ENCODE measurements at places on chromosomes 12 and 14.
A peak's percentile ranks its signal among the peaks of the same experiment; 100 is the strongest.

- DNase-seq, result no peak
Measured at GRCh38 chr12:68557011-68557730, 53.5 kb upstream of the RAP1B start.

DNA sequence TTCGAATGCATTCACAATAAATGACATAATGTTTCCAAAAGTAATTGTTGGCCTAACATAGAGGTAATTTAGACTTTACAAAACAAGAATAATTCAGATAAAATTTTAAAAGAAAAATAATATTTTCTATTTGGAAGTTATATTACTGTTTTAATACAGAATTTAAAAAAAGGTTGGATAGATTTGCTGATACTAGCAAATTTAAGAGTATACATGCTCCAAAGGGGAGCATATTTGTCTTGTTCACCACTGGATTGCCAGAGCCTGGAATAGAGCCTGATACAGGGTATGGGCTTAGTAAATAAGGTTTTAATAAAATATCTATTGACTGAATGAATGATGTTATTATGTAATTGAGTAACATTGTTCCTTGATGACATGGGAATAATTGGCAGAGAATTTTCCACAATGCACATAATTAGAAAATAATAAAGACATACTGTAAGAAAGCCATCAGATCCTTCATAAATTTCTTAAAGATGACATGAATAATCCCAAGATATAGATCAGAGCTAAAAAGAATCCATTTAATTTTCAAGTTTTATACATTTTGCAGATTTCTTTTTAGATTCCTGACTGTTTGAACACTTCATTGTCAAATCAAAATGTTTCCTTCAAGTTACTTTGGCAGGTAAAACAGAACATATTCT lies 305.3 kb downstream of the SLC6A15 start:
- DNase-seq, result no peak

DNA sequence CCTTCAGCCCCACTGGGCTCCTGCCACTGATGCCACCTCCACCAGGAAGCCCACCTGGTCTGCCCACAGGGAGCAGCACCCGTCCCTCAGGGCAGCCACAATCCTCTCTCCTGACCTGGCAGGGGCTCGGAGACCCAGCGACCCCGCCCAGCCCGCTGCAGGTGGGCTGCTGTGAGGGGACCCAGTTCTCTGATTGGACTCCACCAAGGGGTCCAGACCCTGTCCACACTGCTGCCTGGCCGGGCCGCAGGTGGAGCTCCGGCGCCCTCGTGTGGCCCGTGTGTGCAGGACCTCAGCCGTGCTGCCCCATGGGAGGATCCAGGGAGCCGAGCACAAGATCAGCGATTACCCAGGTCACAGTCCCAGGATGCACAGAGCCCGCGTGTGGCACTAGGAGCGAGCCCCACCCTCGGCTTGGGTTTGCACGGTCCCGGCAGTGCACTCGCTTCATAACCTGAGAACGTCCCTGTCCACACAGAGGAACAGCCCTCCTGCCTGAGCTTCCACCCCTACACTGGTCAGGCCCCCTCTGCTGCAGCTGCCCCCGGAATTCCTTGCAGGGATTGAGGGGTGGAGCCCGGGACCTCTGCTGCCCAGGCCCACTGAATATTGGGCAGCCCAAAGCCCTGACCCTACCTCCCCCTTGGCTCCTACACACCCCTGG lies 35.4 kb upstream of the TMEM179 start:
- peak; percentile 81 for DNase-seq

DNA sequence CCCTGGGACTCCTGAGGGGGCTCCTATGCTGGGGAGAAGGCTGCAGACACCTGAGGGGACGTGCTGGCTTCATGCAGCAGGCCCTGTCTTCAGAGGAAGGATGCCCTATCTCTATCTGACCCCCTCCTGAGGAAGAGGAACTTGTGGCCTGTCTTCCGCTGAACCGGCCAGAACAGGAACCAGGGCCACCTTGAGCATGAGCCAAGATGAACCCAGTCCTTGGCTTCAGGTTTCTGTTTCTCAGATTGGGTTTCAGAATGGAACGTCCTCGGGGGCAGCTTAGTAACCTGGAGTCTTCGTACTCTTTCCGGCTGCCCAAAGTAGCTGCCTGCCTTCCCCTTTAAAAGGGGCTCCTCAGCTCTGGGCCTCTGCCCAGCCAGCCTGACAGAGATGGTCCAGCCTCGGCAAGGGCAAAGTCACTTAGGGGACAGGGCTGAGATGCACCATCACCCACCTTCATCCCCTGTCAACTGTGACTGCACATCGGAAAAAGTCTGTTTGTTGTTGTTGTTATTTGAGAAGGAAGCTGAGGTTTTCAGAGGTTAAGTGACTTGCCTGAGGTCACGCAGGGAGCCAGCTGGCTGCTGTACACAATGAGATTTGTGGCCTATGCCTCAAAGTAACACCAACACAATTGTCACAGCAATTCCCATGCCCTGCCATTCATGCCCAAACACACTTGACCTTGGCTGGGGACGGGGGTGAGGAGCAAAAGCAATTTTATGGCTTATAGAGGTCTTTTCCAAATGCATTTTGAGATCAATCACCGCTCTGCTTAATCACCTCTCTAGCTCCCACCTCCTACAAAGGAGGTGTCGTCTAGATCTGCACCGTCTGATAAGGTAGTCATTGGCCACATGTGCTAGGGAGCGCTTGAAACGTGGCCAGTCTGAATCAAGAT lies 13.4 kb downstream of the ASB2 start:
- DNase-seq, result no peak

DNA sequence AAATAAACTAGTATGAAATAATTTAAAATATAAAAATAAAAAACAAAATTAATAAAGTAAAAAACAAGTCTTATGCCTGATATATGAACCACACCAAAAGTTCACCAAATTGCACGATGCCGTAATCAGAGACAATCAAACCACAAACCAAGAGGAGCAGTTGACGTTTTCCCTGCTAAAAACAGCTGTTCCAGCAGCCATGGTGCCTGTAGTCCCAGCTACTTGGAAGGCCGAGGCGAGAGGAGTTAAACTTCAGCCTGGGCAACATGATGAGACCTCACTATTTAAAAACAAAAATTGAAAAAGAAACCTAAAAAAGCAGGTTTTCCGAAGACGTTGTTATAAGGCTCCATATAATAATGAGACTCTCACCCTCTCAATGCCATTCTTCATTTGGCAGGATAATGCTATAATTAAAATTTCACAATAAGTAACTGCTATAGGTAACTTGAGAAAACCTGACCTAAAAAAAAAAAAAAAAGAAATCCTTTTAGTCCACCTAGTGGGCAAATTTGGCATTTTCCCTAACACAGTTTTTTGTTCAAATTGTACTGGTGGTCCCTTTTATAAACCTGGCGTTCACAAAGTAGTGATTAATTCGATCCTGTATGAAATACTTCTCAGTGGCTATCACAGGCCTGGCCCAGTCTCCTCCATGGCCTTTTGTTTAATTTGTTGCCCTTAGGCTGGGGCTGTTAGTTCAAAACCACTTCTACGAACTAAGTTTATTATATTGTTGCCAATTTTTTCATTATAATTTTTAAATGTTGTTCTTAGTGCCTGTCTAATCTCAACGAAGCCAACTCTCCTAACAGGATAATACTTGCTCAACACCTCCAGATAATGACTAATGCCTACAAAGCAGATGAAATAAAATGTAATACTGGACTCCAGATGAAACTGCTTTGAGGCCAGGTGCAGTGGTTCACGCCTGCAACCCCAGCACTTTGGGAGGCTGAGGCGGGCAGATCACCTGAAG lies 62.1 kb downstream of the TNFAIP2 start:
- DNase-seq, result peak; percentile 44

DNA sequence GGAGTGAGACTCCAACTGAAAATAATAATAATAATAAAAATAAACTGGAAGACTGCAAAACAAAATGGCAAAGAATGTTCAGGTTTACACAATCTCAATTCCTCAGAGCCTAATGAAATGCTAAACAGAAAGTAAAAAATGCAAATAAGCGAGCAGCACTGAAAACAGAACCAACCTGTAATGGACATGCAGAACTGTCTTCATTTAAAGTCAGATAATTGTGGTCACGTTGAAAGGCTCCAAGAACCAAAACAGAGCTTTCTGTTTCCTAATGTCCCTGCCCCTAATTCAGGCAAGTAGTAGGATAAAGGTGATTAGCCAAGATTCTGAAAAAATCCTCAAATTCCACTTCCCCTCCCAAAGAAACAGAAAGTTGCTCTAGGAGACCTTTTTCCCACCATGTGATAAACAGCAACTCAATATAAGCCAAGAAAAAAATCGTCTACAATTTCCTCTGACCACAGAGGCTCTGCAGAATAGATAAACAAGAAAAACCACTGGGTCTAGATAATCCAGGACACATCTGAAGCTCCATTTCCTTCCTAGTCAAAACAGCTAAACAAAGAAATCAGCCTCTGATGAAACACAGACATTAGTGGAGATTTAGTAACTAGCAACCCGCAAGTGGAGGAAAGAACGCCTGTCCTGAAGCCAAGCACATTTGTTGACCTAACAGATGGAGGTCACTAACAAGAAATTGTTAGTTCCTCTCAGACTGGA lies 3.0 kb downstream of the MIS18BP1 start:
- DNase-seq, result no peak

- DNase-seq, result no peak
Measured at GRCh38 chr12:50338920-50339645, 55.8 kb upstream of the LIMA1 start.

DNA sequence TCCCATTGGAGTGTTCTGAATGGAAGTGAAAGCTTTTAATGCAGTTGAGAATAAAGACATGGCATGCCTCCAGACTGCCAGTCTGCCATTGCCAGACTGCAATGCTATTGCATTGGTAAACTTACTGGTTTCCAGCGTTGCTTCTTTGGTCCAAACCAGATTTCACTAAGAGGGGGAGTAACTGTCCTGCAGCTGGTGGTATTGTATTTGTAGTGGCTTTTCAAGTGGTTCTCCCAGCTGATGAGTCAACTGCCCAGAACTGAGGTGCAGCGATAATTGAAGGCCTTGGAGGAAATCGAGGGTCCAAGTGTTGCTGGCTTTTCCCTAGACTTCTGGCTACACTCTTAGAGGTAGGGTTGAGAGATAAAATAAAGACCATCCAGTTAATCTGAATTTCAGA lies 31.9 kb downstream of the ERG28 start:
- no peak for DNase-seq

DNA sequence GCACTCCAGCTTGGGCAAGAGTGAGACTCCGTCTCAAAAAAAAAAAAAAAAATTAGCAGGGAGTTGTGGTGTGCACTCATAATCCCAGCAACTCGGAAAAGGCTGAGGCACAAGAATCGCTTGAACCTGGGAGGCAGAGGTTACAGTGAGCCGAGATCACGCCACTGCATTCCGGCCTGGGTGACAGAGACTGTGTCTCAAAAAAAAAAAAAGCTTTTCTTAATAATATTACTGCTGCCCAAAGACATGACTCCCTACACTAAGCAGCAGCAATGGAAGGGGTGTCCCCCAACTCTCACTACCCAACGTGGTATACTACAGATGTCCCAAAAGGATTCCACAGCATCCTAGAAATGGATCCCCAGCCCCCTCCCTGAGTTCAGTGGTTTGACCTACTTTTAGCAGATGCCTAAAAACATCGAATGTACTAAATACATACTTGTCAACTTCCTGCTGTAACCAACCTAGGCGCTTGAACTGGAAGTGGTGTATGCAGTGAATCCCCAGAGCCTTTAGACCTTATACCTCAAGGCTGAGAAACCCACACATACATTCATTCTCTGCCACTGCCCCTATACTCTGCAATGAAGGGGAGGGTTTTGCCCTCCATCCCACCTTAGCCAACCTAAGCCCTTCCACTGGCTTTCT lies 8.5 kb upstream of the FKBP11 start:
- DNase-seq, result no peak

DNA sequence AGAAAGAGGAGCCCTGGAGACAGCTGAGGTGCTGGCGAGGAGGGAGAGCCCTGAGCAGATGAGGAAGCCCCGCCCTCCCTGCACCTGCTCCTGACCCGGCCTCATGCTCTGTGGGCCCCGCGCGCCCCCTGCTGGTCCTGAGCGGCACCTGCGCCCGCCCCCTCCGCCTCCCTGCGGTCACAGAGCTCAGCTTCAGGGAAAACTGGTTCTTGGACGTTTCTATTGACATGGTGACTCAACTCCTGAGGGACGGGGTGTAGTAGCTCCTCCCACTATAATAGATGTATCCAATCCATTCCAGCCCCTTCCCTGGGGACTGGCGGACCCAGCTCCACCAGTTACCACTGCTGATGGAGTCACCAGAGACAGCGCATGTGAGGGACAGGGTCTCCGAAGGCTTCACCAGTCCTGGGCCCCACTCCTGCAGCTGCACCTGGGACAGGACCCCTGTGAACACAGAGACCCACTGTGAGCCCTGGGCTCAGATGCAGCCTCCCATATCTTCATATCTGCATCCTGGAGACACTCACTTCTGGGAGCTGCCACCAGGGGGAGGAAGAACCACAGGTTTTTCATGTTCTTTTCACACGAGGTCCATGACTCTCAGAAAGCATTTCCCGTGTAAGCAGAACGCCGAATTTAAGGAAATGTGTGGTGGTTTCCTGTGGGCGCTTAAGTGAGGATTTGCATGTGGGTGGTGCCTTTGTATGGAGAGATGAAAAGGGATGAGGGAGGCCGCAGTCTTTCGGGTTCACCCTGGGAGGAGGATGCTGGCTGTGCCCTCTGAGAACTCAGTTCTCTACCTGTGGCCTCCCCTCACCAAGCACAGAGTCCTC lies 1346.4 kb downstream of the TMEM121 start:
- DNase-seq, result peak; percentile 15

- DNase-seq, result no peak
Measured at GRCh38 chr14:77882636-77883035, 82.7 kb downstream of the ADCK1 start.
